ENCODE measurements at places on chromosomes 4 and X.

- peak; percentile 42 for DNase-seq
Observed at GRCh38 chrX:132488819-132489577, at the start of gene MBNL3. Gene MBNL3, minus strand, starts transcription at chrX:132489038. Its CDS starts 49,427 bp downstream, at chrX:132439611.

DNA sequence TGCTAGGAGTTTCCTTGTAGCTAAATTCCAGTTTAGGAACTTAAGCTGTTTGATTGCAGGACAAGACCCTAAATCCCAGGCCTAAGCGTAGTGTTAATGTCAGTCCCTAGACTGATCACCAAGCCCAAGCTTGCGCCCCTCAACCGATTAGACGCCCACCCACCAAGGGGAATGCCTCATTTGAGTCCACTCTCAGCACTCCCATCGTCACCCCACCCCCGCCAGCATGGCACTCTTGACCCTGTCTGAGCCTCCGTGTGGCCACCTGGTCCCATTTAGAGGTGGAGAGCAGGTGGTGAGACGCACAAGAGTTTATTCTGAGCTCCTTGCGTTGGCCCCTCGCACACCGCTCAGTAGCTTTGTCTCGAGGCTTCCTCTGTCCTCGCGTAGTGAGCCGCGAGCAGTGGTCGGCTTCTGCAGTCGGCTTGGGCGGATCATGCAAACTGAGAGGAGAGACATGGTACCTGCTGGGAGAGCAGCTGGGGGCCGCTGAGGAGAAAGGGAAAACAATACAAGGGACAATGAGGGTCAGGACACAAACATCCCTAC lies 48.5 kb upstream of the ZNF157 start:
- DNase-seq, result no peak

DNA sequence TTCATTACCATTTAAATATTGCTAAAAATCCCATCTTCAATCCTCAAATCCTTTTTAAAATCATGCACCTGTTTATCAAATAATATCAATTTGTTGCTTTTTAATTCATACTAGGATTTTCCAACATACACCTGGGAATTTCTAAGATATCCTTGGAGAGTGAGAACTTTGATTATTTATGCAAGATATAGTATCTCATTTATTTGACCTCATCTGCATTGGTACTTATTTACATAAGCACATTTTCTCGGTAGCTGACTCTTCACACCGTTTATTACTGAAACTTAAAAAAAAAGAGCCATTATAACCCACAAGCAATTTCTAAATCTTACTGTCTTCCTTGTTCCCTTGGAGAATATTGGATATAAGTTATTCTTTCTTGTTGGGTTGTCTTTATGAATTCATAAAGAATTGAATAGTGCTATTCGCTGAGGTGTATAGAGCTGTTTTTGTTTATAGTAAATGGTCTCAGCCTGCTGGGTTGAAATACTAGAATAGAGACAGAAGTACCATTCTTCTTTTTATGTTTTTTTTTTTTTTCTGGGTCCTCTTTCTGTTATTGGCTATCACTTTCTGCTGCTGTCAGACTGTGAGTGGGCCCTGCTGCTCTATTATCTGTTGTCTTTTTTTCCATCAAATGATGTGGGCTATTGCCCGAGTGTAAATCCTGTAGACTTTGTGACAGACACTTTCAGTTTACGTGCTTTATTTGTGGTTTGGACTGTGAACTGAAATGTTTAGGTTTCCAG lies 2.9 kb downstream of the UGT8 start:
- DNase-seq, result no peak

GRCh38 chr4:145722561-145722960 lies 42.6 kb downstream of the C4orf51 start:
- no peak for DNase-seq

DNA sequence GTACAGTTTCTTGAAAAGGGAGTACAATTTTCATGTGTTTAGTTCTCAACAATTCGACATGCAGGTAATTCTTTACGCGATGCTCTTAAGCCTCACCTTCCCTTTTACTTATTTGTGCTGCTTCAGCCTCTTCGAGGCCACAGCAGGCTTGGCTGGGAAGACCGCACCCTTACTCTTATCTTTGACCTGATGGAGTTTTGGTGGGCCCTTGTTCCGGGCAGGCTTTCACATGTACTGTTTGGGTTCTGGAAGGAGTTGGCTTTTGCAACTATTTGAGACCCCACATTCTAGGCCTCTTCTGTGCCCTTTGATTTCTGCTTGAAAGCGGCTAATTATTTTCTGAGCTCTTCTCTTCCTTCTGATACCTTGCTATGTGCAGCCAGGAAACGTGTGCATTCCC lies 60.2 kb downstream of the FAM193A start:
- no peak for DNase-seq

DNA sequence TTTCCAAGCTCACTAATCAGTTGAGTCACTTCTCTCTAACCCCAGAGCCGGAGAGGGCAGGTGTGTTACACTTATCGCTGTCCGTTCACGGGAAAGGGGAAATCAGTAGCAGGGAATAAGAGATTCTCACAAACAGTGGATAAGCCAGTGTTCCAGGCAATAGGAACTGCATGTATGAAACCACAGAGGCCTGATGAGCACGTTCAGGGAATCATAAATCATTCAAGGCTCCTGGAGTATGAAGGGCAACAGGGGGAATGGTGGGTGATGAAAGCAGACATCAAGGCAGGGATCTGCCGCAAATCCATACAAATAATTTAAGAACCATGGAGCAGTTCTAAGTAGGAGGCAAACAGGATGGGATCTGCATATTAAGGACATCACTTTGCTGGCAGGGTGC lies 59.1 kb upstream of the ADGRG2 start:
- no peak for DNase-seq

- DNase-seq, result no peak
Observed at GRCh38 chrX:22486296-22486695, 213.6 kb downstream of the CBLL2 start.

Measured in stimulated activated CD8-positive, alpha-beta memory T cell treated with anti-CD3 and anti-CD28 coated beads, Interleukin-15, amount 100 ng/mL, for 4 hours (primary cell).